Camera-type eye (tissue), 1 donor: ENCODE measurements at places on chromosomes 6 and 20. TPM values are rescaled to one million over a fixed set of nuclear protein-coding genes. Genes with fewer than 3 reads are reported as not detected.

The MROH8 gene
- total RNA-seq = 8.4 TPM

The CYP39A1 gene
- total RNA-seq = 18.6 TPM

The PPP1R16B gene
- 7.5 TPM for total RNA-seq

The MRPS18B gene
- total RNA-seq = 40.3 TPM

The BHLHE23 gene
- 4.7 TPM for total RNA-seq

The GJE1 gene
- not detected for total RNA-seq

The FHL5 gene
- total RNA-seq = 0.60 TPM

The EMILIN3 gene
- 27.2 TPM for total RNA-seq

The GJA10 gene
- 2.5 TPM for total RNA-seq

The MOG gene
- 0.16 TPM for total RNA-seq

The TAAR1 gene
- total RNA-seq = not detected

The EPHA7 gene
- total RNA-seq = 39.6 TPM

The HLA-C gene
- 23.3 TPM for total RNA-seq

The CLIC5 gene
- total RNA-seq = 19.5 TPM

The DYNLT1 gene
- 49.7 TPM for total RNA-seq

The GSTA3 gene
- total RNA-seq = not detected

The RSPO3 gene
- 9.5 TPM for total RNA-seq

The DLK2 gene
- total RNA-seq = 2.6 TPM

The PCMTD2 gene
- 326 TPM for total RNA-seq

The SMLR1 gene
- total RNA-seq = not detected

The FOXA2 gene
- not detected for total RNA-seq

The CTCFL gene
- 0.27 TPM for total RNA-seq

The CAGE1 gene
- total RNA-seq = not detected

The TRIM40 gene
- not detected for total RNA-seq

The AVP gene
- not detected for total RNA-seq

The ABHD16B gene
- total RNA-seq = not detected
